Activated CD4-positive, alpha-beta T cell treated with anti-CD3 and anti-CD28 coated beads, Interleukin-2, amount 50 U/mL, for 1 hour (primary cell): ENCODE measurements at places on chromosomes 7 and 10.

DNA sequence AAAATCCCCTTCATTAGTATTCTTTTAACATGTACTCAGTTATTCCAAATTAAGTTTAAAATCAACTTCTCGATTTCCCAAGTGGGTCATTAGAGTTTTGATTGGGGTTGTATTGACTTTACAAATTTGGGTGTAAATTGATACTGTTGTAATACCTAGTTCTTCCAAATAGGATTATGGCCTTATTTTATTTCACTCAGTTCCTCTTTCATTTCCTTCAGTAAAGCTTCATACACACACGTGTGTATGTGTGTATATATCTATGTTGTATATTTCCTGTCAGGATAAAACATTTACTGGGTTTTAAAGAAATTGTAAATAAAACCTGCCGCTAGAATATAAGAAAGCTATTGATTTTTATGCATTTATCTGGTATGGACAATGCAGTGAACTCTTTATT lies 15.9 kb downstream of the YME1L1 start:
- DNase-seq: no peak

DNA sequence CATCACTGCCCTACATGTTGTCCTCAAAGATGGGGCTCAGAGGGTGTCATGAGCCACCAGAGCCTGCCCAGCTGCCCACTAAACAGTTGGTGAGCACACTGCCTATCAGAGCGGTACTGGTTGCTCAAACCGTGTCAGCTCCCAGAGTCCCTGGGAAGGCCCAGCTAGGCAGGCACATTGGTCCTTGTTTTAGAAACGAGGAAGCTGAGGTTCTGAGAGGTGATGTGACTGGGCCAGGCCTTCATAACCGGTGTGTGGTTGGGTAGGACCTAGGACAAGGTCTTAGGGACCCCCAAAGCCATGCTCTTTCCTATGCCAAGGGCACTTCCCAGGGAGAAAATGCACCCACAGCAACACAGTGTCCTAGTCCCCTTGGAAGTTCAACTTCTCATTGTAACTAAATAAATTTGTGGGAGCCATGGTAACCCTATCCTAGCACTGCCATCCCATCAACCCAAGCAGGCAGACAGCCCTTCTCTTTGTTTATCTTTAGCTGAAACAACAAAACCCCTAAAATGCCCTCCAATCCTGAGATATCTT lies 174.7 kb upstream of the PDE1C start:
- DNase-seq: no peak

DNA sequence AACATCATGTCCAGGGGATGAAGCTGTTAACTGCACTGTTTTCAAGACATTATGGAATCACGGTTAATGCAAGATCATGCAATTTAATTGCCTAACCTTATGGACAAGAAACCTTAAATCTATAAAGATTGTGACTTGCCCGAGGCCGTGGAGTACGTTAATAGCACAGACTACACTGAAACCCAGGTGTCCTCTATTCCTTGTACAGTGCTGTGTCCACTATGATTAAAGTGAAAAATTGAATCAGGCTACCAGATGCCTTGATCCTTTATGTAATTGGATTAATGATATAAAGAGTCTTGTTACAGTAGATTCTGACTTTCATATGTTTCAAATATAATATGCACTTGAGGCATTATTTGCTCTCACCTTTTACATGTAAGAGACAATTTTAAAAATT lies 33.9 kb upstream of the ETV1 start:
- no peak for DNase-seq

- no peak for DNase-seq
Measured at GRCh38 chr7:54485044-54485443, 57.1 kb upstream of the VSTM2A start.

DNA sequence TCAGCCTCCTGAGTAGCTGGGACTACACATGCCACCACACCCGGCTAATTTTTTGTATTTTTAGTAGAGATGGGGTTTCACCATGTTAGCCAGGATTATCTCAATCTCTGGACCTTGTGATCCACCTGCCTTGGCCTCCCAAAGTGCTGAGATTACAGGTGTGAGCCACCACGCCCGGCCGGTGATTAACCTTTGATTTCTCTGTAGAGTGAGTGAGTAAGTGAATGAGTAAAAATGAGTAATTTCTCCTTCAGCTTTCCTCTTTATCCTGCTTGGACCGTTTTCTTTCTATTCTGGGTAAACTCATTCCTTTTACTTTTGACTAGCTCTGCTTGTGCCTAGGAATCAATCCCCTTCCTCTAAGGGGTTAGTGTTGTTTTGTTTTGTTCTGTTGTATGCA lies 36.8 kb downstream of the ST7 start:
- DNase-seq: no peak

- DNase-seq: no peak
Measured at GRCh38 chr7:114889646-114890285, 32.1 kb upstream of the MDFIC start.
